ENCODE measurements at places on chromosomes 11 and 22. TPM values are rescaled to one million over a fixed set of nuclear protein-coding genes. Genes with fewer than 3 reads are reported as not detected.

GRCh38 chr11:111422494-111423249 is 43.6 kb upstream of the POU2AF1 start:
- DNase-seq, result no peak

- no peak for DNase-seq
Measured at GRCh38 chr11:47398011-47398410, 10.4 kb upstream of the SLC39A13 start.

GRCh38 chr22:19120829-19121630 is 1.2 kb downstream of the DGCR2 start:
- DNase-seq, result no peak

TSGA10IP gene
- 0.25 TPM for polyA plus RNA-seq

DLG2 gene
- polyA plus RNA-seq, result 9.6 TPM

TUB gene
- 12.3 TPM for polyA plus RNA-seq

PGA5 gene
- 1.7 TPM for polyA plus RNA-seq
